ENCODE measurements at places on chromosomes 12 and 14.

DNA sequence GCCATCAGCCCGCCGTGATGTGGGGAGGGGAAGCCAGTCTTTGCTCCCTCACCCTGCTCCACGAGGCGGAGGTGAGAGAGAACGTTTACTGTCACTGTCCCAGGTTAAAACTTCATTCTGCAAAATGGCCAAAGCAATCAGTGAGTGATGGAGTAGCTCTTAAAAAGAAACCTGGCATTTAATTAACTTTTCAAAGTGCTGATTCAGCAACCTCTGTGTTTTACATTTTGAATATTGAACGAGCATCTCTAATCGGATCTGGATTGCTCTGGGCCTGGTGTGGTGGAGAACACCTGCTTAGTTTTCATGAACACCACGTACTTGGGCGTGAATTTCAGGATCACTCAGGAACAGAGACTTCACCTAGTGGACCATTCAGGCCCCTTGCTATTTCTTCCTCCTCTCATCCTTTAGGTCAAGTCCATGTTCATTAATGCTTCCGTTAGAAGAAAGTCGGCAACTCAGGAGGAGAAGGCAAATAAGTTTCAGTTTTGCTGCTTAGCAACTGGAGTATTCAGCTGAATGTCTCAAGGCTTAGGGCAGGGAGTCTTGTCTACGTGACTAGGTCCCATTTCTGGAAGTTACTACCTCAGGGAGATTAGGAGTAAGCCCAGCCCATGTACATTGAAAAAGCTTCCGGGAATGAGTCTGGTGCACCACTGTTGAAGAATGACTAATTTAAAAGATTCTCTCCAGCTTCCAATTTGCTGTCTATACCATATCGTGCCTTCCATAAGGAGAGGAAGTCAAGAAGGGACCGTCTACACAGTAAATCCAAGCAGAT lies 68.2 kb downstream of the IFT43 start:
- no peak for DNase-seq

GRCh38 chr12:24408305-24408704 lies 458.8 kb upstream of the SOX5 start:
- DNase-seq: no peak

- DNase-seq: no peak
Measured at GRCh38 chr12:88623777-88624548, 43.7 kb upstream of the KITLG start.

- no peak for DNase-seq
Measured at GRCh38 chr14:102907980-102908730, 14.3 kb upstream of the AMN start.

GRCh38 chr14:84885061-84885460 lies 644.9 kb upstream of the FLRT2 start:
- no peak for DNase-seq

- DNase-seq: no peak
Measured at GRCh38 chr14:22978981-22979671, 3.2 kb downstream of the AJUBA start.

GRCh38 chr12:52631676-52632459 lies 13.5 kb upstream of the KRT73 start:
- DNase-seq: peak; percentile 2

GRCh38 chr12:50400638-50401499 lies at the start of gene LARP4:
Gene LARP4 (plus strand): TSS chr12:50400885. CDS start chr12:50401011, 126 bp downstream.
- DNase-seq: peak; percentile 79

DNA sequence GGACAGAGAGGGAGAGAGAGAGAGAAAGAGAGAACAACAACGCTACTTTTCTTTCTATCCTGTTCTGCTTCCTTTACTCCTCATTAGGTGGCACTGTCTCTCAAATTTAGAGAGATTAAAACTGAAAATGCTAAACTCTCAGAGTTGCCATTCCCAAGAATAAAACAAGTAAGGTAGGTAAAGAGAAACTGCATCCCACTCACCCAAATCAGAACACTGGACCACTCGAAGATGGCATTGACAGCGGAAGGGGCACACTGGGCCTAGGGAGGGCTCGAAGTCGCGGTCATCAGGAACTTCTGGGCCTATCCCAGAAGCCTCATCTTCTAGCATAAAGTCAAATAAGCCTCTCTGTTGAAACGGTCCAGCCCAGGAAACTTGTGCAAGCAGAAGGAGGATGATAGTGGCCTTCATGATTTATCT lies 4.5 kb downstream of the DCN start:
- DNase-seq: no peak

- no peak for DNase-seq
Measured at GRCh38 chr12:13376610-13377373, 180.3 kb downstream of the EMP1 start.

DNA sequence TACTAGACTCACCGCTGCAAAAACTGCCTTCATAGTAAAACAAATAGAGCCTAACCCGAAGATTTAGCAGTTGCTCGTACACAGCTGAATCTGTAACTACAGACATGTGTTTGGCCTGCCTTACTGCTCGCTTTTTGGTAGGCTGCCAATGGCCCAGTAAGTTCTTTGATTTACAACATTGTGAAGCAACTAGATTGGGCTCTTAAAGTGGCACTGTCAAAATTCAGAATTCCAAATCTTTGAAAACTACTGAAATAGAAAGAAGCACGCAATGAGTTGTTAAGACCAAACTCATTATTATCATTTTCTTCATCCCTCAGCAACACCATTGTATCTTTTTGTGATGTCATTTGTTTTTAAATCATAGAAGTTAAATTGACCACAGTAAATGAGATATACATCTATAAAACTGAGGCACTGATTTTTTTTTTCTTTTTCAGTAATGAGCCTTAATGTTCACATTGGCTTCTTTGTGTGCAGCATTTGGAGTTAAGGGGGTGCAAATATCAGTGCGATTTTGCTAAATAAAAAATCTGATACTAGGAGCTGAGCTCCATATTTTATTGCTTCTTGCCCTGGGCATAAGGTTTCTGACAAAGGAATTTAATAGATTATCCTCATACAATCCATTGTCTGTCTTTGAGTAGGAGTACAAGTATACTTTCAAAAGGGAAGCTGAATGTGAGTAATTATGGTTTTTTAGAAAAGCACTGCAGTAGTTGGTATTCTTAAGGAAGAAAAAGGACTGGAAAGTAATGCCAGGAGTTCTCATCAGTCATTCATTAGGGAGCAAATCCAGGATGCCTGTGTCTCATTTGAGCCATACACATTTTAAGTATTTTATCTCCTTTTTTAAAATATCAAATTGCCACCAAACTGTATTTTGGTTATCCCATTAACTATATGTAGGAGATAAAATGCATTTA lies 138.5 kb downstream of the KICS2 start:
- no peak for DNase-seq

DNA sequence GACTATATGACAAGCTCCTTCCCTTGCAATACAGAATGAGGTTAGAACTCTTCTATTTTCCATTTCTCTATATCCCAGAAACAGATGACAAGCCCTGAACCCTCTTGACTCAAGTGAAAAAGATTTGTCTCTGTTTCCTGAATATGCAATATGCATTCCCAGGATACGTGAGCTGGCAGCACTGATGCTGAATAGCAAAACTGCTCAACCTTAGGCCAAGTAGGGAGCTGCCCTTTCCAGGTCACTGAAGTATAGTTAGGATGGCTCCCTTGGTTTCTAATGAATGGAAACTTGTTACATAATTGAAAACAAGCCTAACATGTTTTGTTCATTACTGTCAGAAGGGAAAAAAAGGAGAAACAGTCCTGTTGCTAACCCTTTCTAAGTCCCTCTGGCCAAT lies 47.9 kb upstream of the PLEKHG7 start:
- no peak for DNase-seq

- no peak for DNase-seq
Measured at GRCh38 chr14:99207456-99207855, 64.5 kb downstream of the BCL11B start.

GRCh38 chr14:99192028-99192621 lies 79.9 kb downstream of the BCL11B start:
- no peak for DNase-seq

DNA sequence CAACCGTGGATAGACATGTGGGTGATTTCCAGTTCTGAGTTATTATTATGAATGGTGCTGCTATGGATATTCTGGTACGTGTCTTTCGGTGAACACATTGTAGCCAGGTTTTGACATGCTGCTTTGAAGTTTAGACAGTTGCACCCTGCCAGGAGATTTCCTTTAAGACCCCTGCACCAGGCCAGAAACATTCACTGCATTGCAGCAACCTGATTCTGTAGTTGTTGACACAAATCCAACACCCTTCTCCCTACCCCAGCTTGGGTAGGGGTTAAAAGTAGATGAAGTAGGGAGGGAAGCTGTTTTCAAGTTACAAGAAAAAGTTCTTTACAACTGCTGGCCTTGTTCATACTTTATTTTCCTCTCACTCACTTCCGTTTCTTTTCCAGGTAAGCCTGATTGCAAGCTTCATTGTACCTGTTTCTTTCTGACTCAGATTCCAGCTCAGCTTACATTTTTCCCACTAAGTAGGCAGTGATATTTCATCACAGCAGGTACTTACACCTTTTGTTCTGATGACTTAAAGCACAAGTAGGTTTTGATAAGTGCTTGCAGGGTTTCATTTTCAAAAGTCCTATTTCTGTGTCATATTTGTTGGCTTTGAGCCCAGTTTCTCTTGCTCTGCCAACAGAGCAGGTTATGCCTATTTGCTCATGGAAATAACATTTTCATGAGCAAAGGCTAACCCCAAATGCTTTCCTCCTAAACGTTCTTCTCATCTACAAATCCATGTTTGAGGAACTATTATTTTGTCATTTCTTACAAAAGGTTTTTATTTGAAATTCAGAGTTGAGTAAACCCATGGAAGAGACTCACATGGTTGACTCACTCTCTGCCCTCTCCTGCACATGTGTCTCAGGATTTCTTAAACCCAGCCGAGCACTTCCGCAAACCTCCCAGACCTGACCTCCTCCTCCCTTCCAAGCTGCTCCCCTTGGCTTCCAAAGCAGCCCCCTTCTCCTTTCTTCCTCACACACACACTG lies 12.1 kb upstream of the LTA4H start:
- no peak for DNase-seq

DNA sequence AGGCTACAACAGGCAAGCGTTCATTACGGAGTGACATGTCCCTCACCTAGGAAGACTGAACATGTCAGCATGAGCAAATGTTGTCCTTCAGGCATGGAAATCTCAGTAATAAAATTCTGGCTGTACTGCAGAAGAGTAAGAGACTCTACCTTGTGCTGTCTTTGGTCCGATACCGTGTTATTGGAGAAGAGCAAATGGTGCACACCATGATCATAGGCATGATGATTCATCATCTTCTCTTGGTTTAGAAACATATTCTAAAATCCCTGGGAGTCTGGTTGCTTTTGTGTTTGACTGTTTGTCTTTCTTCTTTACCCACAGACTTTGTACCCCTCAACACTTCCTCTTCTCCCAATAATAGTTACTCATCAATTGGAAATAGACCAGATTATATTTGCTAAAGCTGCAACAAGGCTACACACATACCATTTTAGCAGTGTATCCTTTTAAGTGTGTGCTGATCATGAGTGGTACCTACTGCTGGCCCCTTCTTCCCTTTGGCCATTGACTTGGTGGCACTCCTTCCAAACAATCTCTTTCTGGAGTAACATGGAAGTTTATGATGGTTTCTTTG lies 93.5 kb downstream of the RTN1 start:
- no peak for DNase-seq

GRCh38 chr14:68705741-68706283 lies 87.1 kb downstream of the ZFP36L1 start:
- DNase-seq: no peak

- DNase-seq: no peak
Measured at GRCh38 chr14:56730538-56731145, 79.6 kb downstream of the OTX2 start.

GRCh38 chr12:117571321-117571720 lies 209.9 kb upstream of the NOS1 start:
- no peak for DNase-seq

DNA sequence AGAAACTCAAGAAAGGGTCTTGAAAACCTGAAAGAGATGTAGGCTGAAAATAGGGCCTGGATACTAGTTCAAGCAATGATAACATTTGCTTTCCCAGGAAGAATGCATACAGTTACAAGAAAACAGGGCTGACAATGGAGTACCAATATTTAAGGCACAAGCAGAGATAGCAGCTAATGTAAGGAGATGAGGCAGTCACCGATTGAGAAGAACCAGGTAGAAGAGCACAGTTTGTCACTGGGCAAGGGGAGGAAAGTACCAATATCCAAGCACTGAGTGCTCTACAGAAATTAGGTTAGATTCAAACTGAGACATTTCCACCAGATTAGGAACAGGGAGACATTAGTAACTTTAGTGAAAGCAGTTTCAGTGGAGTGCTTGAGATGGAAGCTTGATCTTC lies 19.9 kb downstream of the RPS6KA5 start:
- DNase-seq: no peak

- DNase-seq: no peak
Measured at GRCh38 chr12:107138990-107139389, 45.6 kb upstream of the CRY1 start.

DNA sequence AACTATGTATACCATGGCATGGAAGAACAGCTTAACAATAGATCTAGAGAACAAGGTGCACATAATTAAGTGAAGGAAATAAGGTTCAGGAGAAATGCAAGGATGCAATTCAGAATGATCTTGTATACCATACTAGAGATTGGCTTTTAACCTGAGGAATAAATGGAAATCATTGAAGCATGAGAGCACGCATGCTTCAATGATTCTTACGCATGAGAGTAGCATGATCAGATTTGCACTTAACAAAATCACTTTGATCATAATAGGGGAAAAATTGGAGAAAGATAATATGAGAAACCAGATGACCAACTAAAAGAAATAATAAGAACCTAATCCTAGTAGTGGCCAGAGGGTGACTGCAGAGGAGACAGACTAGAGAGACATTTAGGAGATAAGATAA lies 133.3 kb upstream of the FSCB start:
- no peak for DNase-seq

DNA sequence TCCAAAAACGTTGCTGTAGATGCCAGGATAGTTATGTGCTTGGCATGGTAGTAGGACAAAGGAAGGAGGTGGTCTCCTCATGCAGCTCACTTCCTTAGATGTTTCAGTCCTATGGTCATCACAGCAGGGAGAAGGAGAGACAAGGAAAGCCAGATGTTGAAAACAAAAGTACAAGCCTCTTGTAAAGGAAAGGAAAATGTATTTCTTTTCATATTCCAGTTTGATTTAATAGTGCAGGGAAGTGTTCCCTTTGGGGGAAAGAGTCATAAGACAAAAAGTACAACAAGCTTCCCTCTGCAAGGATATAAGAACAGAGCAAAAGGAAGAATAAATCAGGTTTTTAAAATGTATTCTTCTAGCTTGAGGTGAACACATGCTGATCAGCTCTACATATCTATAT lies 8.6 kb upstream of the TMCC3 start:
- no peak for DNase-seq

DNA sequence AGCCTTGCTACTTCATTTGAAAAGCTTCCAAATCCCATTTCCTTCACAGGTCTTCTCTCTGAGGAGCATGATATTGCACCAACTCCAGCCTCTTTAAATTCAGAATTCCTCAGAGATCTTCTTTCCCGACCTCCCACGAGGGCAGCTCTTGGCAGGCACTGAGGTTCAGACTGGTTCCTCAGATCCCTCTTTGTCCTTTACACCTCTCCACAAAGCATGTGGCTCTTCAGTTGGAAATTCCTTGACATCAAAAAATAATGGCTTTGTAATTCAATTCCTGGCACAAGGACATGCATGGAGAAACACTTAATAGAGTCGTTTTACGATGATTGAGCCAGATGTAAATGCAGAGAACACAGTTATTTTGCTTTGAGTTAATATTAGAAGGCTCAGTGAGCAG lies 63.2 kb upstream of the TMX1 start:
- no peak for DNase-seq

Data from activated CD4-positive, alpha-beta T cell treated with anti-CD3 and anti-CD28 coated beads for 1 hour (primary cell).